LNCaP clone FGC (cell line): ENCODE measurements at places on chromosomes 1 and 21.
A peak's percentile ranks its signal among the peaks of the same experiment; 100 is the strongest.

DNA sequence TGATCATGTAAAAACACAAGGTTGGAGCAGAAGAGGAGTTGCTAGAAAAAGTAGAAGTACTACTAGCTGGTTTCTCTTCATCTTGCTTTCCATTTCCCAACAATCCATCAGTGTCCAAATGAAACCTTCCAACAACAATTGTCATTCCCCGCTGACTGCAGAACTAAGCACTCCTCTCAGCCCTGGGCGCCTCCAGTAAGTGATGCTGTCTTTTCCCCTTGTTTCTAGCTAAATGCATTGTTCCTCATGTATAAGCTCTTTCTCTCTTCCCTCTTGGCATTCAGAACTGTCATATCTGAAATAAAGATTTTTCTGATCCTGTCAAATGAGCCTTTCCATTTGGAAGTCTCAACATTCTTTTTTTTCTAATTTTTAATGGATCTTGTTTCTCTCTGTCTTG, 68.7 kb downstream of the FCRL5 start:
- no peak for DNase-seq

GRCh38 chr1:21818656-21819055, 6.6 kb downstream of the LDLRAD2 start:
- no peak for DNase-seq

DNA sequence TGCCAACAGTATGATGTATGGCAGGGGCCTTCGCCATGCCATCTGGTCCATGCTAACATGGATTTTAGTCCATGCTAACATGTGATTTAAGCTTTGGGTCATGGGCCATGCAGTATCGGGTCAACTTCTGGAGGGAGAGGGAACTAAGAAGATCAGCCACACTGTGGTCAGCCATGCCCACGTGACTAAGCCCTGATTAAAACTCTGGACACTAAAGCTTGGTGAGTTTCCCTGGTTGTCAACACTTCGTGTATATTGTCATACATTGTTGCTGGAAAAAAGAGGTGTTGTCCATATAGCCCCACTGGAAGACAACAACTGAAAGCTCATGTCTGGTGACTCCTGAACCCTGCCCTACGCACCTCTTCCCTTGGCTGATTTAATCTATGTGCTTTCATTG, 90.5 kb downstream of the SUSD4 start:
- no peak for DNase-seq

GRCh38 chr1:13728091-13728715, 28.2 kb downstream of the PRDM2 start:
- DNase-seq: no peak

DNA sequence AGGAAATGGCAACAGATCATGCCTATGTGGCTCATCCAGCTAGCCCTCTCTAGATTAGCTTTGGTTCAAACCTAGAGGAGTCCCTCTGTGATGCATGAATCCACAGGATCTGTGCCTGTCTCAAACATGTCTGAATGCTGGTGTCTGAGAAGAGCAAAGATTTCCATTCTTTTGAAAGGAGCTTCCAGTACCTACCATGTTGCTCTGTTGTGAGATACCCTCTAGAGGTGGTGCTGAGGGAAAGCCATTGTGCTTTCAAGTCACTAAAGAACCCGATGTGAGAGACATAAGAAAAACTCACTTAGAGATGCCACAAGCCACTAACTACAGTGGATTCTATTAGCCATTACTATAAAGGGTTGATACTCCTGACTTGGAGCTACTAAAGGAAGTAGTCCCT, 103.6 kb downstream of the LRRC40 start:
- no peak for DNase-seq

GRCh38 chr1:230891413-230891812, 23.1 kb upstream of the C1orf198 start:
- DNase-seq: no peak

DNA sequence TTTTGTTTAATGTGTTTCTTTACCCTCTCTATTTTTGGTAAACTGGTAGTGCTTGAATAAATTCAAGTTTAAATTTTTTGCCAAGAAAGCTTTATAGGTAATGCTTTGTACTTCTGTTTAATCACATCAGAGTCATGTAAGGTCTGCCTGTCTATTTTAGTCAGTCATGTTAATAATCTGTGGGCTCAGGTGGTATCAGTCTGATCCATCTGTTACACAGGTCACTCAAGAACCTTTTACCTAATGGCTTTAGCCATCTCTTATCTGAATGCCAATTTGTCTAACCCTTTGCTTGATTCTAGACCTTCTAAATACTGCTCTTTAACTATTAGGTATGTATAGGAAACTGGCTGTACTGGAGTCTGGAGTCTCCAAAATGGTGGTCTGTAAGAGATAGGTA, 16.6 kb downstream of the MDM4 start:
- DNase-seq: no peak

GRCh38 chr1:163706915-163707314, 385.2 kb downstream of the NUF2 start:
- DNase-seq: no peak

DNA sequence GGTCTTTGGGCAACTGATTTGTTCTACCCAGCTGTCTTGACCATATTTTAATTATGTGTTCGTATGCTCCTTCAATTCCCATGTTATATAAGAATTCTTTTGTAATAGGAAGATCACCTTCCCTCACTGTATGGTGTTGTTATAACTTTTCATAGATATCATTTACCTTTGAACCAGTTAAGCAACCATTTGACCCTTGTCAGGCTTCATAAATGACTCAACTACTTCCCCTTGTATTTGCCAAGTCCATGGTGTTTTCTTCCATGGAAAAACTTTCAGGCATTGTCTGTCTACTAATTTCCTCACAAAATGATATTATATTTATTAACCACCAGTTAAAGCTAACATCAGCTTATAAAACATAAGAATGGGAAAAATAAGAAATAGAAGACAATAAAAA, 5.1 kb downstream of the BPNT1 start:
- DNase-seq: no peak

DNA sequence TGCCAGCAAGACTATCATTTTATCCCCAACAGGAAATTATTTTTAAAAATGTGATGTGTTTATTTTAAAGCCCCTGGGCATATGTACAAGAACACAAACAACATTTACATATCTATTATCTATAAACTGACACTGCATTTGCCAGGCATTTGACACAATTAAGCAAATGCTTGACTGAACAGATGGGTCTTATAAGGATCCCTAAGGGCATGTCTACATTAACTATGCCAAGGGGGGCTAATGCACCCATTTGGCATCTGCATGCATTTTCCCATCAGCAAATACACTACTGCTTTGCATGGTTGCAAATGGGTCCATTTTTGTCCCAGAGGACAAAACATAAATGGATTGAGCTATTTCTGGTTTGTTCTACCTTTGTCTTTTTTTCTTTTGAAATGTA, 884.8 kb upstream of the B3GALT2 start:
- DNase-seq: no peak

DNA sequence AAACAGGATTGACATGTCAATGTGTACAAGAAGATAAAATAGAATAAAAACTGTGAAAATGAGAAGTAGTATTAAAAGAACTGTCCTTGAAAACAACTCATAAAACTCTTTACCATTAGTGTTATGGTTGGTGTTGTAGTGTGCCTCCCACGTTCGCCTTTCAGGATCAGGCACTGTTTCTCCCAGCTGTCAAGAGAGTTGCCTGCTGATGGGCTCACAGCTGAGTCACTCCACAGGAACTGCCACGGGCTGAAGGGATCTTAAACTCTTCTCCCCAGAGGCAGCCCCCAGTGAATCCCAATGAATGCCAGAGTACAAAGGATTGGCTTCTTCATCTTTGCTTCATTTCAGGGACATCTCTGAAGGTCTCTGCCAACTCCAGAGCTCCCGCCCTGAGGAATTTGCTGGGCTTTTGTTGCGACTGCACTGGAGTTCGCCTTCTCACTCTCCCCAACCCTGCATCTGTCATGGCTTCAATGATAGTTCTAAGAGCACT, 119.6 kb downstream of the ADGRL2 start:
- DNase-seq: no peak

- DNase-seq: no peak
Observed at GRCh38 chr1:2091611-2092604, 41.7 kb downstream of the PRKCZ start.

- no peak for DNase-seq
Observed at GRCh38 chr1:74423471-74423870, 88.9 kb downstream of the LRRC53 start.

DNA sequence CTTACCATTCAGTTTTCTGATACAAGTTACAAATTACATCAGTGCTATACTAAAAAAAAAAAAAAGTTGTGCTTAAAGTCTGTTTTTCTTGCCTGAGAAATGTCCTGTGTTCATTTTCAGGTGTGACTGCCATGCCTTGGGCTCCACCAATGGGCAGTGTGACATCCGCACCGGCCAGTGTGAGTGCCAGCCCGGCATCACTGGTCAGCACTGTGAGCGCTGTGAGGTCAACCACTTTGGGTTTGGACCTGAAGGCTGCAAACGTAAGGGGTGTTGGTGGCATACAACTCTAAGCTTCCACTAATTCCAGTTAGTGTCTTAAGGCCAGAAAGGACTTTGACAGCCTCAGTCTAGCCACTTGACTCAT, 60.1 kb upstream of the LAMC2 start:
- DNase-seq: no peak

- no peak for DNase-seq
Observed at GRCh38 chr1:84735483-84735882, 45.2 kb upstream of the SSX2IP start.

- DNase-seq: peak; percentile 40
Observed at GRCh38 chr21:15894596-15894995, 164.8 kb downstream of the USP25 start.

DNA sequence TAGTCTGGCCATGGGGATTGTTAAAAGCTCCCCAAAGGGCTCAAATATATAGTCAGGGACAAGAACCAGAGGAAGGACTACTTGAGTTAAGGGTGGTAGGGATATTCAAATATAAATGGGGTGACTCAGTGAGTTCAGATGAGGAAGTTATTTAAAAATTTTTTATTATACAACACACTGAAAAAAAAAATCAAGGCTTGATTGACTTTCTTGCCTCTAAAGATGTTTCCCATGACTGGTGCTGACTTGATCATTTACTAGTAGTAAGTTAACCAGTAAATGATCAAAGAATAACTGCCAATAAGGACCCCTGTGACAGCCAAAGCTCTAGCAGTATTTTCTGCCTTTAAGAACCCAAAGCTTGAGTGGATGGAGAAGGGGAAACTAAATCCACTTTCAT, 357.6 kb upstream of the NR5A2 start:
- DNase-seq: no peak

- DNase-seq: no peak
Observed at GRCh38 chr1:67441183-67441582, 11.0 kb upstream of the SERBP1 start.

DNA sequence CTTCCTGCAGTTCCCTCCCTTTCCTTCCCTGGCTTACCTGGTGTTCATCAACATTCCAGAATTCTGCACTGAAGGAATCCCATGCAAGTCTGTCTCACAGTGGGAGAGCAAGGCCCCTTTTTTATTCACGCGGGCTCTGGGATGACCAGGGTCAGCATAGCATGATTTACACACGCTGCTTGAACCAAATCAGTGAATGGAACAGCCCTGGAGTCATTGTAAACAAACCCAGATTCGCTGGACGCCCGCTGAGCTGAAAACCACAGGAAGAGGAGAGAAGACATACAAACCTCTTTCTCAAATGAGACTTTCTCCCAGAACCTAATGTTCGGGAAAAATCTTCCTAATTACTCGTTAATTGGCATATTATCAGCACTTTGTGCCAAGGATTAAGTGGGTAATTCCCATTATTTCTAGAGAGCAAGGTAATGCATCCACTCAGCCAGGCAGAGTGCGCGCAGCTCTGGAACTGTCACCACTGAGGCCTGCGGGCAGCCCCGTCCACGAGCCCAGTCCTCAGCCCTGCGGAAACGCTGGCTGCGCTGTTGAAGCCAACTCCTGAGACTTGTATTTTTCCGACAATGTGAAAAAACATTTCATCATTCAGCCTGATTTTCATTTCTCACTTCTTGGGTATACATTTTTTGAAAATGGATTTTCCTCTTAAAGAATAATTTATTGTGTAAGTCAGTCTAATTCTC, 140.0 kb downstream of the ETS2 start:
- no peak for DNase-seq

DNA sequence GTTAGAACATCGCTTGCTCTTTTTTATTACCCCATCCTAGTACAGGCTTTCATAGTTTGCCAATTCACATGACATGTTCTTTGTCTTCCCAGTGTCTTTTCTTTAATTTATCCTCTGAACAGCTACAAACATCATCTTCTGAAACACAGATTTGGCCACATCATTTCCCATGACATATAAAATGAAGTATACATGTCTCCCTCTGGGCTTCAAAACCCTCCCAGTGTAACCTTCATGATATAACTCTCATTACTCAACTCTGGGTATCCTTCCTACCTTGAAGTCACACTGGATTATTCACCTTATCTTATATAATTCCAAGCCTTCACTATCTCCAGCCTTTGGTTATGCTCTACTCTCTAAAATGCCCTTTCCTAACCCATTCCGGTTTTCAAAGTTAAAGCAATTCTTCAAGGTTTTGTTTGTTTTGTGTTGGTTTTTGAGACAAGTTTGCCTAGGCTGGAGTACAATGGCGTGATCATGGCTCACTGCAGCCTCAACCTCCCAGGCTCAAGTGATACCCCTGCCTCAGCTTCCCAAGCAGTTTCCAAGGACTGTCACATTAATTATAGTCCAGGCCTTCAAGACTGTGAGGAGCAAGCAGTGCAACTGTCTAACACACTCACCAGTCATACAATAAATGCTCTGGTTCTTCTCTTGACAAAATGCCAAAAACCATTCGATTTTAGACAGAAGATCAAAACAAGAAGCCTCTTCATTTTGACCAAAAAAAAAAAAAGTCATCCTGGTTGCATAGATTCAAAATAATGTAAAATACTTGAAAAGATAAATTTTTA, 5.8 kb downstream of the RGS1 start:
- no peak for DNase-seq

GRCh38 chr1:6163191-6163972, 16.7 kb downstream of the CHD5 start:
- DNase-seq: no peak

GRCh38 chr1:231964241-231964640, 337.7 kb downstream of the DISC1 start:
- DNase-seq: no peak

DNA sequence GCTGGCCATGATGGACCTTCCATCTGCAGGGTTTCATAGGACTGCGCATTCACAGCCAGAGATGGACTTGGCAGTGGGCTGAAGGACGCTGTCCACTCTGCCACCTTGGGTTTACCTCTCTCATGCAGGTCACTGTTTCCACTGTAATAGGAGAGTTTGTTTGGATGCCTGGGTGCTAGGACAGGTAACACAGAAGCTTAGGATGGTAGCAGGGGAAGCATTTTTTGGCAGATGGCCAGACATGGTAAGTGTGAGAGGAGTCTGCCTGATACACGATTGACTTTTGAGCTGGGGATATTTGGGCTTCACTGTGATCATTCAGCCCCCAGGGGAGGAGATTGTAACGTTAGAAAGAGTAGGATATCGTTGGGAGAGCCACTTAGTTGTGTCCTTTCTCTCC, 11.8 kb downstream of the PSEN2 start:
- DNase-seq: no peak
